Brain (organoid and tissue), 16 donors: ENCODE measurements at places on chromosomes 3 and 15.
A peak's percentile ranks its signal among the peaks of the same experiment; 100 is the strongest.

- DNase-seq = peak; percentile 91
These were observed 112.6 kb upstream of the NEO1 start for GRCh38 chr15:72939514-72940228.

- no peak for DNase-seq
These were observed 23.1 kb downstream of the PLXNA1 start for GRCh38 chr3:127005864-127006500.

DNA sequence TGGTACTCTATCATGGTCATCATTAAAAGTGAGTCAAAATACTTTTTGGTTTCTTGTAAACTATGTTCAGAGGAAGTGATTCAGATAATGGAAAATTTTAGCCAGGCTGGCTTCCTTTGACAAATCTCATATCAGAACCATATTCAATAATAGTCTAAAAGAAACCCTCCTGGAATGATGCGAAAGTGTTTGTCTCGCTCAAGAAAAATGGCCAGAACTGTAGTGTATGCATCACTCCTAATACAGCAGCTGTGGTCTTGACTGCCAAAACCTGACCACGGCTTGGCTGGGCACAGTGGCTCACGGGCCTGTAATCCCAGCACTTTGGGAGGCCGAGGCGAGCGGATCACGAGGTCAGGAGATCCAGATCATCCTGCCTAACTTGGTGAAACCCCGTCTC lies 35.6 kb upstream of the KCNMB2 start:
- no peak for DNase-seq

GRCh38 chr3:196502775-196503195 lies 783 bp downstream of the RNF168 start:
- peak; percentile 67 for DNase-seq

GRCh38 chr3:108133858-108134554 lies 43.2 kb upstream of the CD47 start:
- no peak for DNase-seq

DNA sequence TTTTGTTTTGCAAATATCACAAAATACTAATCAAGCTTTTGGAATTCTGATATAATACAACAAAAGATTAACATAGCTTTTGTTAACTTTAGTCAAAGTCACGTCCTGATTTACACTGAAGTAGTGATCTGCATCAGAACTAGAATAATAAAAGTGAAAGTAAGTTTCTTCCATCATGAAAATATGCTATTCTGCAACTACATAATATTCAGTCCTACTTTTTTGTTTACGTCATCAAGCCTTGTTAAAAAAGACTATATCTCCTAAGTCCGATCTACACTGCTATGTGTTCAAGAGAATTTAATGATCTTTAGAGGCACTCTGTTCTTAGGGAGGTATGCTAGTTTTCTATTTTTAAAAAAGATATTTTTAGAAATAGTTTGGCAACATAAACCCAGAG lies 330.1 kb downstream of the ARPP21 start:
- DNase-seq = no peak

DNA sequence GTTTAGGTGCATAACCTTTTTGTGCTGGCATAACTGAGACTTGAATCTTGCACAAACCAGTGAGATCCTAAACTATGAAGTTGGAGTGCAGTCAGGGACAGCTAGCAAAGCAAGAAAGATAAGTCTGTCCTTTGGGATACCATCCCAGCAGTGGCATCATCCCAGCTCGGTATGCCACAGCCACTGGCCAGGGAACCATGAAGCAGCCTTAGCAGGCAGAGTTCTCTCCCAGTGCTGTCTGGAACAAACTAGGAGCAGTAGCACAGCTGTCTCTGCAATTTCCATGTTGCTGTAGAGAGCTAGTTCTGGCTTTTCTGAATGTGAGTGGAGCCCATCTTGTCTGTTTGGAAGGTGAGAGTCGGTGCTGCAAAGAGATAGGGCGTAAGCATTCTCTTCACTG lies 130.3 kb downstream of the DTWD1 start:
- DNase-seq = no peak
